ENCODE measurements at places on chromosomes 1 and 21.

- DNase-seq = no peak
Measured at GRCh38 chr1:108553905-108554304, 6.0 kb upstream of the EEIG2 start.

- no peak for DNase-seq
Measured at GRCh38 chr1:67460676-67461500, 30.7 kb upstream of the SERBP1 start.

DNA sequence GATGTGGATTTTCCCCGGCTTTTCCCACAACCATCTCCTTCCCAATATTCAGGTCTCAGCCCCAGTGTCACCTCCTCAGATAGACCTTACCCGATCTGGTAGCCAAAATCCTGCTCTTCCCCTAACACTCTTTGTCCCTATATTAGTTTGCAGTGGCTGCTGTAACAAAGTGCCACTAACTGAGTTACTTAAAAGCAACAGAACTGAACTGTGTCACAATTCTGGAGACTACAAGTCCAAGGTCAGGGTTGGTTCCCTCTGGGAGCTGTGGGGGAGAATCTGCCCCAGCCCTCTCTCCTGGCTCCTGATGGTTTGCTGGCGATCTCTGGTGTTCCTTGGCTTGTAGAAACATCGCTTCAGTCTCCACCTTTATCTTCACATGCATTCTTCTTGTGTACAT is 64.0 kb downstream of the NENF start:
- DNase-seq = no peak

DNA sequence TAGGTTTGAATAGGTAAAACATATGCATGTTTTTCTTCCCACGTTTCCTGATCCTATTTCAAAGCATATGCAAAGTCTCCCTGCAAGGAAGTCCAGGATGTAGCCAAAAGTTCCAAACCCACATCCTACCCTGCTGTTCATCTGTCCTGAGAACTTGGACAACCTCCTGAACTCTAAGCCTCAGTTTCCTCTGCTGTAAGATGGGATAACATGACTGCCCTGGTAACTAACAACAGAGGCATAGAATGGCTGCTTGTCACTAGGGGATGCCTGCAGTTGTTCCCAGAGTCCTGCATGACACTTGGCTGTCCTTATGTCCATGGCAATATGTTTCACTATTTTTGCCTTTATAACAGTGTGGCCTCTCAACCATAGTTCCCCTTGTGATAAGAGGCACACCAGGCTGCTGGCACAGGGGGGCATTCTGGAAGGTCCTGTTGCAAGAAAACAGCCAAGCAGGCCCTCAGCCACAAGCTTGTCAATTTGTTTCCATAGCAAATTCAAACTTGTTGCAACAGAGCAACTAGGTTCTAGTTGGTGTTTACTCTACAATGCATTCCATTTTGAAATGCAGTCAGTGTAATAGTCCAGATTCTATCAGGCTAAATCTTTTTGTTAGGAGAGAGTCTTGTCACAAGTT is 1.5 kb upstream of the HDGF start:
- no peak for DNase-seq

DNA sequence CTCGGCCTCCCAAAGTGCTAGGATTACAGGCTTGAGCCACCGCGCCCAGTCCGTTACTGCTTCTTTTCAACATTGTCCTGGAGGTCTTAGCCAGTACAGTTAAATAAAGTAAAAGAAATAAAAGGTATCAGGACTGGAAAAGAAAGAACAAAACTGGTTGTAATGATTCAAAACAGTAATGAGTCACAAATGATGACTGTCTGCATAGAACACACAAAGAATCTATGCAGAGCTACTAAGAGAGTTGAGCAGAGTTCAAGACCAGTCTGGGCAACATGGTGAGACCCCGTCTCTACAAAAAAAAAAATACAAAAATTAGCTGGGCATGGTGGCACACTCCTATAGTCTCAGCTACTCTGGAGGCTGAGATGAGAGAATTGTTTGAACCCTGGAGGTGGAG is 23.4 kb downstream of the BCAR3 start:
- DNase-seq = no peak

- no peak for DNase-seq
Measured at GRCh38 chr1:218281285-218281684, 3.8 kb upstream of the RRP15 start.

DNA sequence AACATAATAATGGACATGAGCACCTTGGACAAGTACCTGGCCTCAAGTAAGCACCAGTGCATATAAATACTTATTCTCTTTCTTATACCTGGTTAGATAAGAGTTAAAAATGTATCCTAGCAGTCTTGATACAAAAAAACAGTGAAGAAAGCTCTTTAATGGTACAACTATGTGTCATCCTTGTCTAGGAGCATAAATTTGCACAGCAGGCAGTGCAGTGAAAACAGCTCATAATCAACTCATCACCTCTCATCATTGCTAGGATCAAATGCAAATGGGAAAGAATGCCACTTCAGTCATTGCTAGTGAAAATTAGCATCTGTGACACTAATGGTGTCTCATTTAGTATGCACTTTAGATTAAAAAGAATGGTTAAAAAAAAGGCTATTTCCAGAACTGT is 7.6 kb downstream of the SAMSN1 start:
- DNase-seq = no peak

- no peak for DNase-seq
Measured at GRCh38 chr1:156233426-156234127, 8.4 kb upstream of the BGLAP start.

- no peak for DNase-seq
Measured at GRCh38 chr1:67126111-67126746, 8.5 kb downstream of the C1orf141 start.

DNA sequence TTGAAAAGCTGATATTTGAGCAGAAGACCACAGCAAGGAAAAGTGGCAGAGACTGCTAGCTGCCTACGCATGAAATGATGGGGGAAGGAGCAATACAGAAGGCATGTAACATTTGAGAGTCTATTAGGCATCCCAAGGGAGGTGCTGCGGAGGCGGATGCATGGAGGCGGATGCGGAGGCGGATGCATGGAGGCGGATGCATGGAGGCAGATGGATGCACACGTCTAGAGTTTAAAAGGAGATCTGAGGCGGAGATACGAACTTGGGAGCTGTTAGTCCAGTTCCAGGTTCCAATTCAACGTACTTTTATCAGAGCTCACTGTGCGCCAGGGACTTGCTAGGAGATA is 744 bp upstream of the DDX20 start:
- no peak for DNase-seq

DNA sequence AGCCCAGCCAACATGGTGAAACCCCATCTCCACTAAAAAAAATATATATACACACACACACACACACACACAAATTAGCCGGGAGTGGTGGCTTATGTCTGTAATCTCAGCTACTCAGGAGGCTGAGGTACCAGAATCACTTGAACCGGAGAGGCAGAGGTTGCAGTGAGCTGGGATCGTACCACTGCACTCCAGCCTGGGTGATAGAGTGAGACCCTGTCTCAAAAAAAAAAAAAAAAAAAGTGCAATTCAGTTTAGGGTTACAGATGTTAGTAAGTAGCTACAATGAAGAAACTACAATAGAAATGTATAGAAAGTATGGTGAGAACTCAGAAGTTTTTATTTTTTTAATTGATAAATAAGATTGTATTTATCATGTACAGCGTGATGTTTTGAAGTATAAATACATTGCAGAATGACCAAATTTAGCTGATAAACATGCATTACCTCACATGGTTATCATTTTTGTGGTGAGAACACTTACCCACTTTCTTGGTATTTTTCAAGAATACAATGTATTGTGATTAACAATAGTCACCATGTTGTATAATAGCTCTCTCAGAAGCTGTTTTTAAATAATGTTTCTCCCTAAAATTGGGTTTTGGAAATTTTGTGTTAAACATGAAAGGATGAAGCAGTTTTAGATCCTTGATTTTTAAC is 17.9 kb downstream of the KDM1A start:
- no peak for DNase-seq

GRCh38 chr21:45383111-45383614 is 21.8 kb upstream of the COL18A1 start:
- DNase-seq = no peak

DNA sequence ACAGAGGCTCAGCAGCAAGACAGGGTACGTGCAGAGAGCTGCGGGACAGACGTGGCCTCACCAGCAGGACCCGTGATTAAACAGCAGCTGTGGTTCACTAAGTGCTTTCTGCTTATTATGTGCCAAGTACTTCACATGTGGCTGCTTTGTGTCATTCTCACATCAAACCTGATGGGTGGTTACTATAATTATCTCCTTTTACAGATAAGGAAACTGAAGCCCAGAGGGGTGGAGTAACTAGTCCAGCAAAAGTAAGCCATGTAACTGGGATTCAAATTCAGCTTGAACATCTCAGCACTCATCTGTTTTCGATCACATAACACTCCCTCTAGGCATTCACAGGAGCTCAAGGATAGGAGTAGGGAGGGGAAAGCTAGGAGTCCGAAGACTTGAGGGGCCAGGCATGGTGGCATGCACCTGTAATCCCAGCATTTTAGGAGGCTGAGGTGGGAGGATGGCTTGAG is 50.8 kb upstream of the CLIC4 start:
- no peak for DNase-seq

DNA sequence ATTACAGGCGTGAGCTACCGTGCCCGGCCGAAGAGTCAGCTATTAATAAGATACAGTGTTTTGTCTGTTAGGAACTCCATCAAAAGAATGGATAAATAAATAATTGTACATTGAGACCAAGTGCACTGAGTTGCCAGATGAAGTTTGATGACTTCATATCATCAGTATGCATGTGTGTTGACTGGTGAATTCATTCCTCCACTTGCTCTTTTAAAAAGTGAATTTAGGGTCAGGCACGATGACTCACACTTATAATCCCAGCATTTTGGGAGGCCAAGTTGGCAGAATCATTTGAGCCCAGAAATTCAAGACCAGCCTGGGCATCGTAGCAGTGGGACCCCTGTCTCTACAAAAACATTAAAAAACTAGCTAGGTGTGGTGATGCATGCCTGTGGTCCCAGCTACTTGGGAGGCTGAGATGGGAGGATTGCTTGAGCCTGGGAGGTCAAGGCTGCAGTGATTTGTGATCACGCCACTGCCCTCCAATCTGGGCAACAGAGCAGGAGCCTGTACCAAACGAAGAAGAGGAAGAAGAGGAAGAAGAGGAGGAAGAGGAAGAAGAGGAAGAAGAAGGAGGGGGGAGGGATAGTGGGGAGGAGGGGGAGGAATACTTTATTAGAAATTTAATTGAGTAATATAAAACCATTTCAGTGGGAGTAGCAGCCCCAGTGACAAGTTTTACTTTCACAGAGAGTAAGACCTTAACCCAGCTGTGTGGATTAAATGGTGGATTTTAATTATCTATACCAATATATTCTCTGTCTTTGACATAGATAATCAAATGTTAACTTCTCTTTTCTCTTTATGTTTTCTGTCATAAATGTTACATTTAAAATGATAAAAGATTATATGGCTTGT is 74.9 kb downstream of the CCDC18 start:
- no peak for DNase-seq

GRCh38 chr1:22184892-22185612 is 42.2 kb upstream of the WNT4 start:
- DNase-seq = no peak

- DNase-seq = no peak
Measured at GRCh38 chr1:29953961-29954360, 717.6 kb downstream of the PTPRU start.

- DNase-seq = no peak
Measured at GRCh38 chr1:70907563-70908310, 139.9 kb downstream of the PTGER3 start.

- DNase-seq = no peak
Measured at GRCh38 chr1:201466492-201466891, 2.5 kb downstream of the PHLDA3 start.

DNA sequence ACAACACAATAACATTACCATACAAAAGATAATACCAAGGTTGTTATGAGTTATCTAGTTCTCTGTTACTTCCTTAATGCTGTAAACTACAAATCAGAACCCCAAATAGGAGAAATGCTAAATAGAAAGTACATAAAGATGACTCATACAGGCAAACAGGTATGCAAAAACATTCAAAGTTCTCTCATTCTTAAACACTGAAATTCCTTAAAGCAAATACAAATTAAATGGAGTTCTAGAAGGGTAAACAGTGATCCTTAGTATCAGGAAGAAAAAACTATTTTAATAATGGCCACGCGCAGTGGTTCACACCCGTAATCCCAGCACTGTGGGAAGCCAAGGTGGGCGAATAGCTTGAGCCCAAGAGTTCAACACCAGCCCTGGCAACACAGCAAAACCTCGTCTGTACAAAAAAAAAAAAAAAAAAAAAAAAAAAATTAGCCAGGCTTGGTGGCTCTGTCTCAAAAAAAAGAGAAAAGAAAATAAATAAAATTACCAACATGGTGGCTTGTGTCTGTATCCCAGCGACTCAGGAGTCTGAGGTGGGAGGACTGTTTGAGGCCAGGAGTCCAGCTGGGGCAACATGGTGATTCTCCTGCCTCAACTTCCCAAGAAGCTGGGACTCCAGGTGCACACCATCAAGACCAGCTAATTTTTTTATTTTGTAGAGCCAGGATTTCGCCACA is 17.5 kb downstream of the FBXO42 start:
- no peak for DNase-seq

DNA sequence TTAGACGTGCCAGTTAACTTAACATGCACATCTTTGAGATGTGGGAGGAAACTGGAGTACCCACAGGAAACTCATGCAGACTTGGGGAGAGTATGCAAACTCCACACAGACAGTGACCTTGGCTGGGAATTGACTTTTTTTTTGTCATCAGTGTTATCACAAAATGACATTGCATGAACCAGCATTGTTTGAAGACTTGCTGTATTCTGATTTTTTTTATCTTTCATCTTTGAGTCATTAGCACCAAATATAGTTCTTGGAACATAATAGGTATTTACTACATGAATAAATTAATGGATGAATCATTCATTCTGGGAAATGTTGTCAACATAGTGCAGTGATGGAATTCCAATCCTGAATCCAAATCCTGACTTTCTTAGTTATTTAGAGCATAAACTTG is 77.0 kb downstream of the ATF6 start:
- DNase-seq = no peak

- no peak for DNase-seq
Measured at GRCh38 chr1:244212797-244213475, 161.9 kb downstream of the ZBTB18 start.

DNA sequence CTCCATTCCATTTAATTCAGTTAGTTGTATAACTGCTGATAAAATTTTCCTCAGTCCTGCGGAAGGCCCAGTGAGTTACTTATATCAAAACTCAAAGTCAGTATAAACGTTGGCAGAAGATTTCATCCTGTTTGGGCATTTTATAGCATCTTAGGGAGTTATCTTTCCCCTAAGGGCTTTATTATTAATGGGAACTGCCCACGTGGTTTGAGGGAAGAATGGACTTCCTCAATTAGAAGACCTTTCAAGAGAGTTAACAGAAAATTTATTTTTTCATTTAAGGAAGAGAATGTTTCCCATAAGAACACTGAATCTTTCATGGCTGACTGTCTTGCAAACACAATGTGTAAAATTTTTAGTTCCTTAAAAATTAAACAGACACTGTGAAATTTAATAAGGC is 400.1 kb downstream of the NEGR1 start:
- DNase-seq = no peak

DNA sequence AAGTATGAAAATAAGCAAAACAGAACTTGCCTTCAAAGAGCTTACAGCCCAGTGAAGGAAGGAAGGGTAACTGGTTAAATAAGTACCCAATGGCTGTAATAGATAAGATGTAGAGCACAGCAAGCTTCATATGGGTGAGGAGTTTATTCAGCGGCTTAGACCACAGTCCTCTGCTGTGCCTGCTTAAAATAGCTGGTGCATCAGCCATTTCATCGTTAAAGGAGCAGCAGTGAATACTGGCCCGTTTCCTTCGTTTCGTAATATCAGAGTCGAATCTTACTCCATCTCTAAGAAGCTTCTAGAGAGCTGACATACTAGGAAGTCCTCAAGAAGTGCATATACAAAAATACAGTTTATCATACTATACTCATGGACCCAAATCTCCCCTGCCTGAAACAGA is 286.5 kb downstream of the NFIA start:
- no peak for DNase-seq

All from activated CD8-positive, alpha-beta memory T cell treated with anti-CD3 and anti-CD28 coated beads for 4 hours (primary cell).